T-cell (primary cell): ENCODE measurements at places on chromosomes 5 and 9.
A peak's percentile ranks its signal among the peaks of the same experiment; 100 is the strongest.

GRCh38 chr9:74691058-74691457 is 193.9 kb downstream of the RORB start:
- DNase-seq = no peak

DNA sequence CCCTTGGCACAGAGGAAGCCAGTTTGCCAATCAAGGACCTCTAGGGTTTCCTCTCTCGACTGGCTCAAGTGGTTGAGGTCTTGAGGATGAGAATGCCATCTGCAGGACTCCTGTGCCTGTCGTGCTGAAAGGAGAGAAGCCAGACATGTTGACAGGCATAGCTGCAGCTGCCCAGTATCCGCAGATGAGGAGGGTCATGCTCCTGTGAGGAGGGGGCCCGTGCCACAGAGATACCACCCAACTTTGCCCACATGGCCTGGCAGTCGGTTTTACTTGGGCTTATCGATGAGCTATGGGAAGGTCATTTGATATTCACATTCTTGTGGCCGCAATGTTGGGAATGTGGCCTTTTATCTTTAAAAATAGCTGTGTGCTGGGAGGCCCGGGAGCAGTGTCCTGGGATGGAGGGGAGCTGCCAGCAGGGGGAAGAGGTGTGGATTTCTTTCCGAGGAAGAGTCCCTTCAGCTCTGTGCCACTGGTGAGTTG is 17.4 kb downstream of the FRMPD1 start:
- DNase-seq = no peak

GRCh38 chr5:61637566-61637965 is 305.5 kb downstream of the ZSWIM6 start:
- DNase-seq = no peak

- DNase-seq = no peak
These were observed 26.9 kb downstream of the GOLPH3 start for GRCh38 chr5:32147236-32147635.

GRCh38 chr5:68046445-68046844 is 169.1 kb upstream of the PIK3R1 start:
- DNase-seq = no peak

GRCh38 chr5:62328772-62329491 is 22.9 kb downstream of the KIF2A start:
- DNase-seq = no peak

GRCh38 chr5:80959768-80960442 is at the start of gene RASGRF2:
TSS of gene RASGRF2 (plus strand) at chr5:80960363. CDS start at chr5:80960739, 376 bp downstream.
- peak; percentile 39 for DNase-seq

GRCh38 chr9:72701510-72701909 is 180.1 kb downstream of the TMC1 start:
- DNase-seq = no peak

DNA sequence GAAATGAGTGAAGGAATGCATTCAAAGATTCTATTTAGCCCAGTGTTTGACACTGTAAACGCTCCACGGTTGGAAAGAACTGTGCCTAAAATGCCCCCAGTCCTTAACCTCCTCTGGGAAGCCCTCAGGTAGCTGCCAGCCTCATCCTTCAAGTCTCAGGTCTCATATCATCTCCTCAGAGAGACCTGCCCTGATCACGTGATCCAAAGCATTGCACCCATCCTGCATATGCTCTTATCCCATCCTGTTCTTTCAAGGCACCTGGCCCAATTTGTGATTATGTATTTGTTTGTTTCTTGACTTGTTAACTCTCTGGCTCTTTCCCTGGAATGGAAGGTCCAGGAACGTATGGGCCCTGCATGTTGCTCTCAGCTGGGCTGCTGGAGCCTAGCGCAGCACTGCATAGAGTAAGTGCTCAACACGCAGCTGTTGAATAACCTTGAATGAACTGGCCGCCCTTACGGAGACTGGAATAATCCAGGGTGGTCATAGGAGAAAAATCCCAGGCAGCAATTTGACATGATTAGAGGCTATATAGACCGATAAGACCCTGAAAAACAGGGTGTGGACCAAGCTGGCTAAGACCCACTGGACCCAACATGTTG is 8.7 kb downstream of the C1QTNF2 start:
- no peak for DNase-seq

DNA sequence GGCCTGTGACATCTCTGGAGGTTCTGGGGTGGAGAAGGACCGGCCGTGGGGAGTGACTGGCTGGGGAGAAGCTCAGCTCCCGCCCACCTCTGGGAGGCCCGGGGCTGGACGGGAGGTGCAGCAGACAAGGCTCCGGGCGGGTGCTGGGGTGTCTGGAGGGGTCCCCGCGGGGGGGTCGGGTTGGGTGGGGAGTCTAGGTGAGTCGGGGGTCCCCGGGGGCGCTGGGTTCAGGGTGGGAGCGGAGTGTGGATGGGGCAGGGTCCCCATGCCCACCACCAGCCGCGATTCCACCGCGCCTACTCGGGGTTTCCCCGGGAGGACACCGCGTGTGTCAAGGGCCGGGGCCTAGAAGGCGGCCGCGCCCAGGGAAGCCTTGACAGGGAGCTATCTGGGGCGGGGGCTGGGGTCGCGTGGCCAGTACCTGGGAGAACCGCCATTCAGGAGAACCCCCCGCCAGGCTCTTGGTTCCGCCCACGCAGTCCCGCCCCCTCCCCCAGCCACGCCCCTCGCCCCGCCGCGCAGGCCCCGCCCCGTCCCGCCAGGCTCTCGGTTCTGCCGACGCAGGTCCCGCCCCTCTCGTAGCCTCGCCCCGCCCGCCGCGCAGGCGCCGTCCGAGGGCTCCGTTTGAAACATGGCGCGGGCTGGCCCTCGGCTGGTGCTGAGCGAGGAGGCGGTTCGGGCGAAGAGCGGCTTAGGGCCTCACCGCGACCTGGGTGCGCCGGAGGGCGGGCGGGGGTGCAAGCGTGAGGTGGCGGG is at the start of gene CEP72:
Gene CEP72, plus strand, starts transcription at position 610 of the 756 bp plus-strand sequence. Its CDS starts 22 bp downstream, at position 632.
- peak; percentile 89 for DNase-seq

GRCh38 chr9:134502809-134503211 is 138.8 kb upstream of the COL5A1 start:
- no peak for DNase-seq

GRCh38 chr9:100027543-100027942 is 71.3 kb downstream of the ERP44 start:
- DNase-seq = no peak

DNA sequence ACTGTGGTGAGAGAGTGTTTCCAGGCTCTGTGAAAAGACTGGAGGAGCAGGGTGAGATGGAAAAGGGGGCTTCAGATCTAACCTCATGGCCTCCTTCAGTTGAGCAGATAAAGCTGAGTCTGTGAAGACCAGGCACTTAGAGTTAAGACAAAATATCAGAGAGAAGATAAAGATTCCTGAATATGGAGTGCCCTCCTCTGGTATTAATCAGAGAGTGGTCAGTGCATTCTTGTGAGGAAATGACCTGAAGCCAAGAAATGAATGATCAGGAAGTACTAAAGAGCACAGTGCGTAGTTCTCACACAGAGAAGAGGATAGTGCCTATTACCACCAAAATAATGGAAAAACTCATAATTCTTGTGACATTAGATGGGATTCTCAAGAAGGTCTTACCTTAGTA is 1417.0 kb upstream of the ACO1 start:
- no peak for DNase-seq

DNA sequence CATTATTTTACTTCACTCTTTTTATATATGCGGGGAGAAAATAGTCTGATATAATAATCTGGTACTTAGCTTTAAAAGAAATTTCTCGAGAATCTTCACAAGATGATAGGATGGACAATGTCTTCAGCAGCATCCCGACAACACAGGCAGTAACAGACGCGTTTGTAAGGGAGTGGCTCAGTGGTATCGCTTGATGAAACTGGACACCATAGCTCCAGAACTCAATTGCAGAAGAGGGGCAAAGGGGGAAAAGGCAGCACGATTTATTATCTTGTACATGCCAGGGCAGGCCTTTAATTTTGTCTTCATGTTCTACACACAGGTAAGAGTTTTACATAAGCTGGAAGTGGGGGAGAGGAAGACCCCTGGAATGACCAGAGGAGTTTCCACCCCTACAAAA is 15.7 kb downstream of the IL4 start:
- DNase-seq = no peak

GRCh38 chr5:135615581-135616260 is 36.9 kb upstream of the CXCL14 start:
- DNase-seq = no peak

GRCh38 chr5:14733661-14734060 is 69.1 kb downstream of the OTULIN start:
- no peak for DNase-seq

DNA sequence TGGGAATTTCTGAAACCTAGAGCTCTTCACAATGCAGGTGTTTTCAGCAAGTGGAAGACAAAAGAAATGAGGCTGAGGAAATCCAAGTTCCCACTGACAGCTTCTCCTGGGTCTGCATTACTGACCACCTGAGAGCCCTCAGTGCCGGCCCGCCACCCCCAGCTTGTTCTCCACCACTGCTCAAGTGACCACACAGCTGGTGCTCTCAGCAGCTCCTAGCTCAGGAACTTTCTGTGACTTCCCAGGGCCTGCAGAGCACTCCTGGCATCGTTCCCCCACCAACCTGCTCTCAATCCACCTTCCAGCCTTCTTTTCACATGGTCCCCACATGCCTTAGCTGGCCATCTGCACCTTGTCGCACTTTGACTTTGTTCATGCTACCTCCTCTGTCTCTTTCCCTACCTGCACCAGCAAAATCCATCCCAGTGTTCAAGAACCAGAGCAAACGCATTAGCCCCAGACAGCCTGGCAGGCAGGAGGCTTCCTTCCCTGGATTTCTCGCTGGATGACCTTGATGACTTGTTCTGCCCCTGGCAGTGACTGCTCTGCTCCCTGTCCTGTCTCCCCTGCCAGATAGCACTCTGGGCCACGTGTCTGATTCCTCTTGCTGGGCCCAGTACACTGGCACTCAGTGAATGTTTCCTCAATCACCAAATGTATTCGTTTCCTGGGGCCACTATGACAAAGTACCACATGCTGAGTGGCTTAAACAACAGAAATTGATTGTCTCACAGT is 35.1 kb upstream of the NANS start:
- DNase-seq = no peak

DNA sequence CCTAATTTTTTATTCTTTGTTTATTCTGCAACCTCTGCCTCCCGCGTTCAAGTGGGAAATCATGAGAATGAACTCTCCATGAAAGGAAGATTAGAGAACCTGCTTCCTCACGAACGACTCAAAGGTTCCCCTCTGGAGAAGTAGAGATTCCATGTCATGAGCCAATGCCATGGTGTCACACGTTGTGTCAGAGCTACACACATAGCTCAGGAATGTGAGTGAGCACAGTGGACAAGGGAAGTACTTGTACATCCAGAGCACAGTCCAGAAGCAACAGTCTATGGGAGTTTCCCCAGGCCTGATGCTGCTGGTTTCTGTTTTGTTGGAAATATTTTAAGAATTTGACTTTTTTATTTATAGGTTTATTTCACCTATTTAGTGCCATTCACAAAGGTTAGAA is 26.8 kb upstream of the PPP2CA start:
- DNase-seq = no peak

GRCh38 chr5:64670277-64670676 is 20.0 kb upstream of the SHISAL2B start:
- no peak for DNase-seq

DNA sequence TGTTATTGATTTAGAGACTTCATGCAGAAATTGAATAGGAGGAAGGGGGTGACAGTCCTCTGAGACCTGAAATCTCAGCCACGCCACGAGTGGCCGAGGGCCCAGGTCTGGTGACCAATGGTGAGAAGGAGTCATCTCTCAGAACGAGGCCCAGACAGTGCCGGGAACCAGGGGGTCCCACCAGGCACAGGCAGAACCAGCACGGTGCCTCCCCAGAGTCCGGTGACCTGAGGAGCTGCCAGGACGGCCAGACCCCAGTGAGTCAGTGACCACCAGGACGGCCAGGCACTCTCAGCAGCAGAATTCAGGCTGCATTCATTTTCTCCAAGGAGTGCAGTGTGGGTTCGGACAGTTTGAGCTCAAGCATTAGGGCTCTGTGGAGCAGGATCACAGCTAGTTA is 43.8 kb upstream of the NKD2 start:
- DNase-seq = no peak

GRCh38 chr9:101569741-101570501 is 24.8 kb downstream of the PPP3R2 start:
- peak; percentile 37 for DNase-seq

DNA sequence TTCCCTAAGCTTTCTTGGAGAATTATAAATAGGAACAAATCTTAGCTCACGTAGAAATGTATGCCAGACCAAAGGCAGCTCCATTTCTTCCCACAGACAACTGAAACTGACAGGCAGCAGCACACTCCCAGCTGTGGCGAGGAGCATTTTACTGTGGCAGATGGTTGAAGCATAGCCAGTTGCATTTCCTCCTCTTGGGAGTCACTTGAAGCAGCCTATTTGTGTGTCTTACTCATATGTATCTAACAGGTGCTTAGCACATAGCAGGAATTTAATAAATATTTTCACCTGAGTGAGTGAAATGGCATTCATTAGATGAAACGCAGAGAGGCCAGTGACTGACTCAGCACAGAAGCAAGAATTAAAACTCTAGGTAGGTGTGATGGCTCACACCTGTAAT is 12.3 kb upstream of the MTMR12 start:
- no peak for DNase-seq

DNA sequence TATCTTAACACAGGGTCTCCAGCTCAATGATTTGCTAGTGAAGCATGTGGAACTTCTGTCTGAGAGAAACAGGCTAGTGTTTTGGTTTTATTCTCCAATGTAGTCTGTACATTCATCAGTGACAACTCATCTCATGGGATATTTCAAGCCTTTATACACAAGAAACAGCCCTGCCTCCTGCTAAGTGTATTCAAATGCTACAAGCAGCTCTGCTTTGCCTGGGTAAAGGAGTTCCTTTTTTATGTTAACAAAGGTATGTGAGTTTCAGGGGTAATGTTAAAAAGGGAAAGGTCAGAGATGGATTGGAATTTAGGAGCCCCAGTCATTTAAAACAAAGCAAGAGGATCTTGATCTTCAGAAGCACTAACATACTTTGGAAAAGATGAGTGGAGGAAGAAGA is 498.7 kb downstream of the ISL1 start:
- DNase-seq = no peak

DNA sequence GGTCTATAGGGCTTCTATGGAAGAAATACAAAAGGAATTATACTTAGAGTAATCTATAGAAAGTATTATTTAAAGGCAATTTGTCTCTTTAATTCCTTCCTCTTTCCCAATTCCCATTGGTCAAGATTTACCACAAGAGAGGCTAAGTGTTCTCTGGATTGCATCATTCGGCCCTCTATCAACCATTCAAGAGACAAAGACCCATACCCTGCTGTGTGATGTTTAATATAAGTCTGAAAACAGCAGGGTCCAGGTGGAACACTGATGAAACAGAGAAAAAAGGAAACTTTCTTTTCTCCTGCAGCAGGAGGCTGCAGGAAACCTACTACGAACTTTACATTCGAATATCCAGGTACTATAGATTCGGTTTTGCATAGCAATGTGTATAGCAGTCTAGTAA is 323.4 kb downstream of the CHSY3 start:
- DNase-seq = no peak

DNA sequence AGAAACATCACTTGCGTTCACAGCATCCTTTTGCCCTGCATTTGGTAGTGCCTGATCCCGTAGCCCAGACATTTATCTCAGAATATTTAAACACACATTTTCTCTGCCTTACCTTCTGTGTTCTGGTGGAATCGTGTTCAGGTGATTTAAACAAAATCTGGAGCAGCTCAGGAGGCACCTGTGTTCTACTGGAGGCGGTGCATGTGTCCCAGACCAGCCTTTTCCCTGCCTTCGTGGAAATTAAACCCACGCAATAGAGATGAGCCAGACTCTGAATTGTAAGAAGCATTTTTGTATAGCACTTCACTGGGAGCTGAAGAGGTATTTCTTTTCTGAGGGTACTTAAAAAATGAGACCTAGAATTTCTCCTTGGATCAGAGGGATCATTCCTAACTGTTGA is 212.5 kb downstream of the MAST4 start:
- no peak for DNase-seq

- no peak for DNase-seq
These were observed 93.7 kb downstream of the RASEF start for GRCh38 chr9:82969291-82969690.
